ENCODE measurements at places on chromosomes 2 and 18.

DNA sequence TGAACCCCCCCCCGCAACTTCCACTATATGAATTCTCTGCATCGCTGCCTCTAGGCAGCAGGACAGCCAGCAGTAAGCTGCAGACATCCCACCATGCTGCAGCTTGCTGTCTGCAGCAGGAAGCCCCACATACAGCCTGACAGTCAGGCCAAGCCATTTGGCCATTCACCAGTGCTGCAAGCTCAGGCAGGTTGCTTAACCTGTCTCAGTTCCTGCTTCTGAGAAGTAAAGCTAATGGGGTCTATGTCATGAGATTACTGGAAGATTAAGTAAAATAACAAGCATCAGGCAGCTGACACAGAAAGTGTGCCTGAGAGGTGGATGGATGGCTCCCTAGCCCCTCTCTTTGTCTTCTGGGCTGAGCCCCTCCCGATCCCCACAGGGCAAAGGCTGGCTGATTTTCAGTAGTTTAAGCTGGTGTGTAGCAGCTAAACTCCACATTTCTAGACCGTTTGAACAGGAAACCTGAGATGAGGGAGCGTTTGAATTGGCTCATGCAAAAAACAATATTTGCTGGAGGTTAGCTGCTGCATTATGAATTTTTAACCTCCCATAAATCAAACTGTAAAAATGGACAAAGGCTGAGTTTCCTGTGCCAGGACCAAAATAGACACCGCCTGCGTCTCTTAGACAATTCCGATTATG, 193.8 kb upstream of the ARL4C start:
- peak; percentile 61 for DNase-seq

- no peak for DNase-seq
These were observed 269.9 kb downstream of the EXOC6B start for GRCh38 chr2:72555943-72556342.

DNA sequence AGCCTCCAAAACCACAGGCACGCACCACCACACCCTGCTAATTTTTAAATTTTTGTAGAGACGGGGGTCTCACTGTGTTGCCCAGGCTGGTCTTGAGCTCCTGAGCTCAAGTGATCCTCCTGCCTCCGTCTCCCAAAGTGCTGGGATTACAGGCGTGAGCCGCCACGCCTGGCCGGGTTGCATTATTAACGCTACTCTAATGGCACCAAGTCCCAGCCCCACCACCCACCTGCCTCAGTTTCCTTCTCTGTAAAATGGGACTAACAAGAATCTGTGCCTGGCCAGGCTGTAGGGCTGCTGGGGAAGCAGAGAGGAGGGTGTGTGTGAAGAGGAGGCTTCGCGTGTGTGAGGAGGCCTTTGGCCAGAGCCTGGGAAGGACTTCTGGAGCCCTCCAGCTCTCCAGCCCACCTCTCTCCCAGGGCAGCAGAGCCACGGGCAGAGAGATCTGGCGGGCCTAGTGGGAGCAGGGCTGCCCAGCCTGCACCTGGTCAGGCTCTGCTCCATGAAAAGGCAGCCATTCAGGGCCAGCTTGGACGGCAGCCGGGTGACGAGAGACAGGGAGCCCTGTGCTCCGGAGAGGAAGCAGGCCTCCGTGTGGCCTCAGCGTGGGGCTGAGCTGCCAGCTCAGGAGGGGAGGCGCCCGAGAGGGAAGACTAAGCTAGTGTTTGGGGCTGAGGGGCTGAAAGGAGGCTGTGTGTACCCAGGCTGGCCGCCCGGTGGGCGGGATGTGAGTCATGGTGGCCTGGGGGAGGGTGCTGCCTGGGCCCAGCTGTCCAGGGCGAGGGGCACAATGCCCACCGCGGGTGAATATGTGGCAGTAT, 7.4 kb upstream of the B3GNT7 start:
- no peak for DNase-seq

- no peak for DNase-seq
These were observed 15.3 kb downstream of the UNC50 start for GRCh38 chr2:98623657-98624056.

DNA sequence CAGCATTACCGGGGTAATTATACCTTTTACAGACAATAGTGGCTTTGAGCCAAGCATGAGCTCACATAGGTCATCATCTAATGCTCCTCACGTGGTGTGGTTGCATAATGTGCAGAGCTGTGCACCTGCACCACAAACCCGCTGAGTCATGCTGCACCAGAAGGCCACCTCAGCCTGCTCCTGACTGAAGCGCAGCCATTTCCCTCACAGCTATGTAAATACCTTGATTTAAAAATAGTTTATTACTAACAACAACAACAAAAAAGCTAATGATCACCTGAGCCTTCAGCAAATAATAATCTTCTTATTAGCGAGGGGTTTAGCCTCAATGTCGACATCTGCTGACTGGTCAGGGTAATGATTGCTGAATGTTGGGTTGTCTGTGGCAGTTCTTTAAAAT, 238.8 kb downstream of the MBD5 start:
- DNase-seq: peak; percentile 13

DNA sequence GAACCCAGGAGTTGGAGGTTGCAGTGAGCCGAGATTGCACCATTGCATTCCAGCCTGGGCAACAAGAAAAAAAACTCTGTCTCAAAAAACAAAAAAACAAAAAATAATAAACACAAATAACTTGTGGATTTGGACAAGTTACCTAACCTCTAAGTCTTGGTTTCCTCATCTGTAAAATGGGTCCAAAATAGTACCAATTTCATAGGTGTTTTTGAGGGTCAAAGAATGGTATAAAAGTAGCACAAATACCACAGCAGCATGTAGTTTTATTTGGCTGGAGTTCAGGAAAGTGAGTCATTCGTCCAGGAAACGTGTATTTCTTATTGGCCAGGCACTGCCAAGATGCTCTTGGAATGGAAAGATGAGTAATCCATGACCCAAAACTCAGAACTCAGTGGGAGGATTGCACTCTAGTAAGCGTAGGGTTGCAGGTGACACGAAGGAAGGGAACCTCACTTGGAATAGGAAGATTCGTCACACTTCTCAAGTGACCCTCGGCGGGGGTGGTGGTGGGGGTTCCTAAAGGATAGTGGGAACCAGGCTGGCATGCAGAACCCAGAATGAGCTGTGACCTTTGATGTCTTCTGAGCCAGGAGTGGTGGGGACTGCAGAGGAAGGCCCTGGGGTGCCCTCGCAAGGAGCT, 24.4 kb downstream of the GRHL1 start:
- no peak for DNase-seq

DNA sequence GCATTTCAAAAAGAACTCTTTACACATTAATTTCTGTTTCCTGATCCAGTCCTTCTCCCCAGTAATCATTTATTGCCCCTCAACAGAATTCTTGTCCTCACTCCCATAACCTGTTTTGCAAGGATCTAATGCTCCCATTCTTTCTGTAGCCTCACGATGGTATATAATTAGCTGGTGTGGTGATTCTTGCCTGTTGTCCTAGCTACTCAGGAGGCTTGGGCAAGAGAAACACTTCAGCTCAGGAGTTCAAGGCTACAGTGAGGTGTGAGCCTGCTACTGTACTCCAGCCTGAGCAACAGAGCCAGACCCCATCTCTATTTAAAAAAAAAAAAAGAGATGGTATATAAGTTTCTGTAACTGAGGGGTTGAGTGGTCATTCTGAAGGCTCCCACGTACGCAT, 7.7 kb upstream of the TRAPPC8 start:
- DNase-seq: no peak

GRCh38 chr2:203018181-203018580, 3.5 kb downstream of the NBEAL1 start:
- DNase-seq: no peak

DNA sequence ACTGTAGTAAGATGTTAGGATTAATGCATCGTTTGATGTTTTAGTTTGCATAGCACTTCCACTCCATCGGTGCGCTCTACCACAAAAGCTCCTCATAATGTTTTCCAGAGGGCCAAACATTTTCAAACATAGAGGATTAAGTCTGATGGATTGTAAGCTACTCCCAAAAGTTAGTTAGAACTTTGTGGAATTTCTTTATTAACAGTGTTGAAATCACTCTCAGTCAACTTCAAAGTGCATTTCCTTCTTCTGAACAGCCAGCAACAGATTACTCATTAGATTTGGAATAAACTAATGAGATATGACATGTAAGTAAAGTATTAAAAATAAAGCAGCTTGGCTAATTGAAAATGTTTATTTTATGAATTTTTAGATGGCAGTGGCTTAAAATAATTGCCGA, 30.1 kb upstream of the CTAGE1 start:
- no peak for DNase-seq

GRCh38 chr18:63140997-63141777, 178.4 kb downstream of the BCL2 start:
- DNase-seq: peak; percentile 58

GRCh38 chr2:74502720-74503505, 3.5 kb upstream of the LBX2 start:
- peak; percentile 75 for DNase-seq

DNA sequence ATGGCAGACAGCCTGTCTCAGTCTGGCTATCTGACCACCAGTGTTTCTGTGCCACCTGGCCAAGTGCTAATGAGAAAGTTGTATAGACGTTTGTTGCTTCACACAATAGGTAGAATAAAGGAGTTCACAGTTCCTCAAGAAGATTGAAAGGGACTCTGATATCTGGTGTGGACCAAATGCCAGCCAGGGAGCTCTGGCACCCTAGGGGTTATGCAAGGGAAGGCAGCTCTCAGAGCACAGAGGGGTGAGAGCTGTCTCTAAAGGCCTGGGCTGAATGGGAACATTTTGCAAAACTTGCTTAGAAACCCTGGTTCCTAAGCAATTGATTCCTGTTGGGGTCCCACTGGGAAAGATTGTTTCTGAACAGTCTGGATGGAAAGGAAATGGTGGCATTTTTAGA, 553.8 kb downstream of the EPHA4 start:
- no peak for DNase-seq

DNA sequence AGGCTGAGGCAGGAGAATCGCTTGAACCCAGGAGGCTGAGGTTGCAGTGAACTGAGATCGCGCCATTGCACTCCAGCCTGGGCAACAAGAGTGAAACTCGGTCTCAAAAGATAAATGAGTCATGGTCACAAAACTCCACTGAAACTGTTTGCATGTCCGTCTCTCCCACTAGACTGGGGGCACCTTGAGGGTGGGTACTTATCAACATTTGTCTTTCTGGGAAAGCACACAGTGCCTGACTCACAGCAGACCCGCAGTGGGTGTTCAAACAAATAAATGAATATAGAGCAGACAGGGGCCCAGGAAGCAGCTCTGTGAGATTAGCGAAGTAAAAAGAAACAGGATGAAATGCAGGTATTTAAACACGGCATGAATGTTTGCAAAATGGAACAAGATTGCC, 211.1 kb upstream of the GATA6 start:
- DNase-seq: no peak
